ENCODE measurements at places on chromosomes 6 and 20. TPM values are rescaled to one million over a fixed set of nuclear protein-coding genes. Genes with fewer than 3 reads are reported as not detected.

DNA sequence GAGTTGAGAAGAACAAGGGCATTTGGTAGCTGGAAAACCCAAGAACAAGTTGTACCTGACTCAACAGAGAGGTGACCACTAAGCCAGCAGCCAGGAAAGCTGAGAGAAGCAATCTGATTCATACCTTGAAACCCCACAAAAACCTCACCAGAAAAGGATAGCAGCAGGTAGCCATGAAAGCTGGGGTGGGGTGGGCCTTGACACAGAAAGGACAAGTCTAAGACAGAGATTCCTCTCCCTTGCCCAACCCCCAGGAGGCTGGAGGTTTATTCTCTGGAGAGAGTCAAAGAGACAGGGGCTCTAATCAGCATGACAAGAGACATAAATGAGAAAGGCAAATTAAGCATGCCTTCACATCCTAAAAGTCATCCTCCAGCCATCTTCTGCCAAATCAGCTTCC lies 151.7 kb upstream of the DST start:
- DNase-seq, result no peak

GRCh38 chr6:95676011-95676628 lies 98.8 kb downstream of the MANEA start:
- no peak for DNase-seq

DNA sequence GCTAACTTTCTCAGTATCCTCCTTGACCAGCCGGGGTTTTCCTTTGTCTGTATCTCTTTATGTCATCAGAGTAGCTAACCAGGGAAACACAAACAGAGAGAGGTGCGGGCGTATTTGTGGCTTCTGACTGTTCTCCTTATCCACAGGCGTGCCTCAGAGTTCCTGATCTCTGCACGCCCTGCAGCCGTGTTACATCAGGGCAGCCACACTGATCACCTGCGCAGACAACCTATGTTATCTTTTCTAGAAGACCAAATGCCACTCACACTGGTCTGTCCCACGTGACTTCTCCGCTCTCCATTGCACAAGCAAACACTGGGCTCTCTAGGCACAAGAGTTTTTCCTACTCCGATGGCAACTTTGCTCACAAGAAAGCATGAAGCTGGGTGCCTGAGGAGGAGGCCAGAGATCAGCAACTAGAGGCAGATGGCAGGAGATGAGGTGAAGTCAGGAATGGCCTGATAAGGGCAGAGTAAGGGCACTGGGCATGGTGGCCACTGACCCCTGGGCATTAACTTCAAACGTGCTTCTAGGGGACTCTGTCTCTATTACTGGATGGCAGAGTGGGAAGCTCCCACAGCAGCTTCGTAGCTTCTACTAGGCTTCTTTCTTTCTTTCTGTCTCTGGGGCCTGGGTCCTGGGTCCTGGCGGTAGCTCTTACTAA lies 4.5 kb downstream of the PDE10A start:
- DNase-seq, result no peak

- no peak for DNase-seq
These were observed 168.0 kb downstream of the CDK19 start for GRCh38 chr6:110646951-110647910.

DNA sequence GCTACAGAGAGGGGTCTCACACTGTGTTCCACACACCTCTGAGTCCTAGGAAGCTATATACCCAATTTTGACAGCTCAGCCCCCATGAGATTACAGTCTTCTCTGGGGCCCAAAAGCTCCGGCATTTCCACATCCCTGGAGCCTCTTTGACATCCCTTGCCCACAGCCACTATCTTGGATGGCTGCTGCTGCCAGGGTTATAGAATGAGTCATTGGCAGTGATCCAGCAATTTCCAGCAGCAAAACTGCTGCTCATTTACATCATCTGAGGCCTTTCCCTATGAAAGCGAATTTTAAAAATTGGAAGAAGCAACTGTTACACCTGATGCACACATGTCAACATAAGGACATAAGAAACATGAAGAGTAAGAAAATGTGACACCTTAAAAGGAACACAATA lies 590.7 kb downstream of the MEI4 start:
- peak; percentile 71 for DNase-seq

- no peak for DNase-seq
These were observed 595 bp downstream of the REM1 start for GRCh38 chr20:31475472-31476293.

RAET1L gene
- total RNA-seq, result not detected

POM121L2 gene
- not detected for total RNA-seq

NR2E1 gene
- total RNA-seq, result not detected

RIOK1 gene
- 19.1 TPM for total RNA-seq

ZNF184 gene
- 11.5 TPM for total RNA-seq

PBOV1 gene
- total RNA-seq, result not detected
